ENCODE measurements at places on chromosomes 3 and 15.

DNA sequence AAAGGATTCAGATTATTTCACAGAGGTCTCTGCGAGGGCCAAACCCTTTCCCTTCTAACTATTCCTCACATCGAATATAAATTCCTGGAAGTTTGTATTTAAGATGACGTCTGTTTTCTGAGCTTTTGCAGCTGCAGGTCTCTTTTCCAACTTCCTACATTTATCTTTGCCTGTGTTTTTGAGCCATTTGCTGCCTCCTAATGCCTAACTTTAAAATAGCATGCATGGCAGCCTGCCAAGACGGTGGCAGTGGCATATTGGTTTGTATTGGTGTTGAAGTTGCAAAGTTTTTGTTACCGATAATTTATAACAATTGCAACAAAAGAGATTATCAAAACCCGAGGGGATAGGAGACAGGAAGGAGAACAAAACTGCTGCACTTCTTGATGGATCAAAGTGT lies 187.1 kb upstream of the DNAJC19 start:
- no peak for DNase-seq

DNA sequence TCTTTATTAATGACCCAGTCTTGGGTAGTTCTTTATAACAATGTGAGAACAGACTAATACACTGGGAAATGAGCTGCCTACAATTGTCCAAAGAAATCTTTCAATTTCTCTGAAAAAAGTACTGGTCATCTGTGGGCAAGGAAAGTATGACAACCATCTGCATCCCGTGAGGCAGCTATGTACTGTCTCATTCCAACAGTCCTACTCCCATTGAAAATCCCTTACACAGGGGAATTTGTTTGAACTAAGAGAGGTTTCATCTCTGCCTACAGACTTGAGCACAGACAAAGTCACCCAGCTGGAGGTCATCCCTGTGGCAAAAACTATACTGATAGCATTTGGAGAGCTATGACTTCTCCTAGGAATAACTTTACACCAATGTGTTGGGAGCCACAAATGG lies 27.1 kb downstream of the SHC4 start:
- DNase-seq: peak; percentile 61

DNA sequence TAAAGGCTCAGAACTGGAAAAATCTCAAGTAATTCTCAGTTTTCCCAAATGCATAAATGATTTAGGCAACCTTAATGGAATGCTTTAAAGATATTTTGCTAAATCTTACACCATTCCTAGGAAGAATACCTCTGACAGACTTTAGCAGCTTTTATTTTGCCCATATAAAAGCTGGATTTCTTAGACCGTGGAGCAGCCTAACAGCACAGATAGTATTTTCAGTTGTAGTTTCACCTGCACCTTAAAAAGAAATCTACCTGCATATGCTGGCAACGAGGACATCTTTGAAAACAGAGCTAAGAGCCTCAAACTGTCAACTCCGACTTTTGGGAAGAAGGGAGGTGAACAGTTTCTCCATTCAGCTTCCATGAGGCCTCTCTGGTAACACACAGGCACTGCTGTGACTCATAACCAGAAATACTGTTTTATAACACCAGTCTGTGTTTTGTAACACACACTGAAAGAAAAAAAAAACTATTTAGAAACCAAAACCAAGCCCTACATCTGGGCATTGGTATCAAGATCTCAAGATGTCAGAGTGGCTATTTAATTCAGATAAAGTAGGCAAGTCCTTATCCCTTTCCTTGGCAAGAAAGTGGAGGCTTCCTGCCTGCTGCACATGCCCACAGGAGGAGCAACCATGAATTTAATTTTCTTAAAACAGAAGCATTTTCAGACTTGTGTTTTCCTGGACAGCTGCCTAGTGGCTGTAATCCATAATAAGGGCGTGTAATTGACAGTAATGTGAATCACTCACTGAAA lies 181.5 kb upstream of the ICE2 start:
- peak; percentile 63 for DNase-seq

- DNase-seq: no peak
These were observed 543.7 kb upstream of the ADAMTS9 start for GRCh38 chr3:65231544-65231943.

- no peak for DNase-seq
These were observed 4.2 kb downstream of the OCA2 start for GRCh38 chr15:28094732-28095521.

DNA sequence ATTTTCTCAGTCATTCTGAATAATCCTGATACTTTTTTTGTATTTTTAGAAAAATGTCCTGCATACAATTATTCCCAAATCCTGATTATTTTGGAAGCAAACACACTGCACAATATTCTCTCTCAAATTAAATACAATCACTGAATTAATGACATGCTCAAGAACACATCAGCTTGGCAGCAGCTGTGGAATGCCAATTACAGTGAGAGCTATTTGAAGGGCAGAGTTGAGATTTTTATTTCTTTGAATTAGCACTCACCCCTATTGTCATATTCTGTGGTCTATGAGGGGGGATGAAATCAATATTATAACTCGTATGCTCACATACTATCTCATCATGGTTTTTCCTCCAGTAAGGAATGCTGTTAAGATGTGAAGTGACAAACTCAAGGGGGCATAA lies 312.2 kb downstream of the CNTN3 start:
- no peak for DNase-seq

DNA sequence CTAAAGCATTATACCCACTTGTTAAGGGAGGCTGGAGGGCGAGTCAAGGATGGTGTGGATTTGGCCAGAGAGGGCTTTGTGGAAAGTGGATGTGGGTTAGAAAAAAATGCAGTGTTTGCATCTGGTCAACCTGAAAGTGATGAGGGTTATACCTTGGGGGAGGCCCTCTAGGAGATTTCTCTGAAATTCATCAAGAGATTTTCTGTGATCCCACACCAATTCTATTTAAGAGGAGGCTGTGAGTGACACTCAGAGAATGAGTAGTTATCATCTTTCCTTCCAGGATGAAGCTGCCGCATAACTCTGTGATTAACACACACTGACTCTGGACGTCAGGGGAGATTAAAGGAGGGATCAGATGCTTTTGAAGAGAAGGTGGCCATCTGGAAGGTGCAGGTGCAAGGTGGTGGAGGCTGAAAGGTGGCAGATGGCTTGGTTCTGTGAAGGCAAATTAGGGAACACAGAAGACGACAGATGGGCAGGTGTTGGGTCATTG lies 54.8 kb downstream of the ANAPC13 start:
- no peak for DNase-seq

DNA sequence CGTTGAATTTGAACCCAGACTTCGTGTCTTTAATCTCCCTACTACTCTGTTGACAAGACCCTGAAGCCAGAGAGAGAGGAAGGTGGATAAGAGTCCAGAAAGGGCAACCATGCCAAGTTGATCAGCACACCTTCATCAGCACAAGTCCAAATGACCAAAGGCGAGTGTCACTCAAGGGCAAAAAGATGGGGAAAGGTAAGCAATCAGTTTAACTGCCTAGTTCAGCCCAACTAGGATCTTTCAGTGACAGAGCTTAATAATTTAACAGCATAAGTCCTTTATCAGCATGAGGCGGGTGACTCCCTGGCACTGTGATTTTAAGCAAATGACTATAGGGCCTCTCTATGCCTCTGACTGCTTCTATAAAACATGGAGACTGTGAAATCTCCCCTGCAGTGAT lies 6.2 kb downstream of the SUCLG2 start:
- DNase-seq: no peak

DNA sequence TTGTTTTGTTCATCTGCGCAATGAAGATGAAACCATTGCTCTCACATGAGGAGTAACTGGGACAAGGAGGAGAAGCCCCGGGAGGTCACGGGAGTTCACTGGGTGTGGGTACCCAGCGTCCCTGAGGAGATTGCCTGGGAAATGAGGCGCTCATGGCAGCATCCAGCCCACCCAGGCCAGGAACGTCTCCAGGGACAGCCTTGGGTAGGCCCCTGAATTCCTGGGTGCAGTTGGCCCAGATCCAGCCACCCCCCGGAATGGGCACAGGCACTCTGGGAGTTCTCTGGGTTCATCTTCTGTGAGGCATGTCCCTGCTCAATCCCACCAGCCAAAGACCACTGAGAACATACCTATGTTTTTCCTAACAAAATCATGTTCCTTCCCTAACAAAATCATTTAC lies 18.5 kb downstream of the BFSP2 start:
- no peak for DNase-seq

- no peak for DNase-seq
These were observed 15.9 kb upstream of the HRH1 start for GRCh38 chr3:11138371-11138770.

DNA sequence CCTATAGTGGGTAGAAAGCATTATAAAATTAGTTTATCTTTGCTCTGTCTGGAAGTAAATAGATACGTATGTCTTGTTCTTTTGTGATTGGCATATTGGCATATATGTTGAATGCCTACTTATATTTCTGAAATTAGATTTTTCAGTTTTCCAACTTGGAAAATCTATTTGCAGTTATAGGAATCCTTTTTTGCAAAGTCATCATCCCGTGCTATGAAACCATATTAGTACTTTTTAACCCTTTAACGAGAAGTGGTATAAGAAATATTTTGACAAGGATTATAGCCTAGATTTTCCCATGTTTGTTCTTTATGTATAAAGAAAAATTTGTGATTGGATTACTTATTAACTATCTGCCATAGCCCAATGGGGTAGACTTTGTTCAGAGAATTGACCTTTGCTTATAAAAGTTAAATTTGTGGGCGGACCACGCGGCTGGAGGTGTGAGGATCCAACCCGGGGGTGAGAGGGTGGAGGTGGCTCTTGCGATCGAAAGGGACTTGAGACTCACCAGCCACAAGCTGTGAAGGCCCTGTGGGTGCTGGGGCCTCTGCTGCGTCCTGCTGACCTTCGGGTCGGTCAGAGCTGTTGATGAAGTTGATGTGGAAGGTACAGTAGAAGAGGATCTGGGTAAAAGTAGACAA lies 5.9 kb downstream of the LRRC28 start:
- no peak for DNase-seq

GRCh38 chr3:163785693-163786092 lies 1292.6 kb downstream of the SI start:
- DNase-seq: no peak

DNA sequence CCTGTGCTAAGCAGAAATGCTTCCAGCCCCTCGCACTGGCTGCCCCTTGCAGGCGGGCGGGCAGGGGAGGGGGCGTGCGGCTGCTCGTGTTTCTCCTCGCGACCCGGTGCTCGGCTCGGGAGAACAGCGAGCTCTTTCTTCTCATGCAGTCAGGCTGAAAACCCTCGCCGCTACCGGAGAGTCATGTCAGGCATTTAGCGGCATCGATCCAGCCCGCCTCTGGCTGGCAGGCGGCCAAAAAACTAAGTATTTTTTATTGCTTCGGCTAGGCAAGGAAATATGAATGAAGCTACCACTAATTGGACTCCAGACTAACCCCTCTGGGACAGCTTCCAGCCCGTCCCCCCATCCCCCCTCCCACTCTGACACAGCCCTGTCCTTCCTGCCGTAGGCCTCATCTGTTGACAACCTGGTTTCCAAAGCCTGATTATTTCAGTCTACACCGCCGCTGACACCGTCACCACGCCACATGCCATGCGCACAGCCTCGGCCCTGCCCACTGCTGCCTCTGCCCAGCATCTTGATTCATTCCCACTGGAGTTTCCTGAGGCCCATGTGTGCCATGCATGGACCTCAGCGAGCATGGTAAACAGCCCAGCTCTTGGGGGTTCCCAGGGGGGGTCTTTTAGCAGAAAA lies 35.3 kb downstream of the TLE3 start:
- DNase-seq: peak; percentile 96

DNA sequence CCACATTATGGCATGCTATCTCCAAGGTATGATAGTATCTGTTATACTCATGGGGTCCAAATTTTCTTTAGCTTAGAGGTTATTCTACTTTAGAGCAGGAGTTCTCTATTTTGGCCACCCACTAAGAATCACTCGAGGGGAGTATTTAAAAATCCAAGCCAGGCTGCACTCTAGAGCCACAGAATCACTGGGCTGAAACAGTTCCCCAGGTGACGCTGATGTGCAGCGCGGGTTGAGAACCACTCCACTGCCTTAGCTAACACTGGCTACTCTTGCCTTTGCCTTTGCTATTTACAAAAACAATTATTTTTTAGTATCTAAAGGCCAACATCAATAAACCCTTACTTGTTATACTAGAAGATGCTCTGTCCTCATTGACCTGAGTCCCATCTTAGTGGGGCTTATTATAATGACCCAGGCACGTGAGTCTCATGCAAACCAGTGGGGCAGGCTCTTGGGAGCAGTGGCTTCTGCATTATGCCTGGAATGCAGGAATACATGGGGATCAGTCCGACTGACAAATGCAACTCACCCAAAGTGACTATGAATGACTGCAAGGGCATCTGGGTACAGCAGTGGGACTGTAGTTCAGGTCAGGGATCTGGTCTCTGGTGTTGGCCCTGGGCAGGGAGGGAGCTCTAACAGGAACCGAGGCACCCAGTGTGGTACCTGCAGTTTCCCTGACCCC lies 21.7 kb upstream of the CGNL1 start:
- DNase-seq: no peak

DNA sequence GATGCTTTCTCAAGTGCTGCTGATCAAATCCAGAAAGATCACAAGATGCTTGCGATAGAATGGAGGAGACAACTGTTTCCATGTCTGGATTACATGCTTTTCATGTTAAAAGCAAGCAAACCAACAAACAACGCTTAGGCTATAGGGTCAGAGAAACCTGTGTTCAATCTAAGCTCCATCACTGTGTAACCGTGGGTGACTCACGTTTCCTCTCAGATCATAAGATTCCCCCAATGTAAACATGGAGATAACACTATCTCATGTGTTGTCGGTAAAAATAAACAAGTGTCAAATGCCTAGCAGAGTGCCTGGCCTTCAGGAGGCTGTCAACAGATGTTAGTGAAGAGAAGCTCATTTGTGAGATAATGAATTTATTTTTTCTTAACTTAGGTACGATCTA lies 907.8 kb downstream of the NTRK3 start:
- no peak for DNase-seq

- DNase-seq: no peak
These were observed 213.1 kb downstream of the TBC1D2B start for GRCh38 chr15:77864211-77865105.

DNA sequence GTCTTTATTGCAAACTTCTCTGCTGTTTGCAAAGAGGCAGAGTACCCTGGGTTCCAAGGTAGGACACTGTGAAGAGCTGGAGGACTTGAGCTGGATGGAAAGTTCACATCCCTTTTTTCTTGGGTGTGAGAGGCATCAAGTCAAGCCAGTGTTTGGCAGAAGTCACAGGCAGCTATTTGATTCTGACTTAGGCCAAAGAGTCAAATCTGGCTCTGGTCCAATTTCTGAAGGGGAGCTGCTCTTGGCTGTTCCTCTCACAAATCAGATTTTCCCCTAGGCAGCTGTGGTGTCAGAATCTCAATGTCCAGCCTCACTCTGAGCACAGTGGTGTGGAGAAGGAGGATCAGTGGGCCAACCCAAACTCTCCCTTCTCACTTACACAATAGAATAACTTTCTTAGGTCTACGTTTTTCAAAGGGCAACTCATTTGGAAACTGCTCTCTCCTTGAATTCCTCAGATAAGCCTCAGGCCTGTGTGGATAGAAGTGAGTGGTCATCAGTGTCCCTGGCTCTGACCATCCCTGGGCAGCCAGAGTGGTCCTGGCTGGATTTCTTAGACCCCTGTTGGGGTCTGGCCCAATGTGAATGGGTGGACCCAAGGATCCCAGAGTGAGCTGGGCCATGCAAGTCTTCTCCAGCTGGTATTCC lies 18.2 kb upstream of the AMOTL2 start:
- no peak for DNase-seq

GRCh38 chr3:127161236-127161635 lies 31.7 kb upstream of the PRR23E start:
- DNase-seq: no peak

Data from GM04504 (cell line).